ENCODE measurements at places on chromosomes 12 and 14.

GRCh38 chr12:11969437-11970154 is 101.1 kb upstream of the BCL2L14 start:
- no peak for DNase-seq

GRCh38 chr12:24266982-24267381 is 317.5 kb upstream of the SOX5 start:
- DNase-seq: no peak

- DNase-seq: no peak
Measured at GRCh38 chr14:101955695-101956161, 8.6 kb upstream of the DYNC1H1 start.

GRCh38 chr12:122688291-122688690 is 14.9 kb downstream of the HCAR2 start:
- DNase-seq: no peak

DNA sequence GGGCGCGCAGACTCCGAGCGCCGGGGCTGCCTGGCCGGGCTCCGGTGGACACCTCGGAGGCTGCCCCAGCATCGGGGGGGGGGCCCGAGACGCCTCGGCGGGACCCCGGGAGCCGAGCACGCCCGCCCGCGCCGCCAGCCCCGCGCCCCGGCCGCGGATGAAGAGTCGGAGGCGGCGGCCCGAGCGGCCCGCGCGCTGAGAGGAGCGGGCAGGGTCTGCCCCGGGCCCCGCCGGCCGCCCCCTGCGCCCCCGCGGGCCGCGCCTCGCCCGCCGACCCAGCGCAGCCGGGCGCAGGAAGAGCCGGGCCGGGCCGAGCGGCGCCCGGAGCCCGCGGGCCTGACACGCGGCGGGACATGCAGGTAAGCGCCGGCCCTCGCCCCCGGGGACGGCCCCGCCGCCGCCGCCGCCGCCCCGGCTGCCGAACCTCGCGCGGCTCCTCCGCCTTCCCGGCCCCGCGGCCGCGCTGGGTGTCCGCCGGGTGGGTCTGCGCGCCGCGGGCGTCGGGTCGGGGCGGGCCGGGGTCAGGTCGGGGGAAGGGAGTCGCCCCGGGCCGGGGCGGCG is 63.7 kb downstream of the FBXL14 start:
- DNase-seq: no peak

DNA sequence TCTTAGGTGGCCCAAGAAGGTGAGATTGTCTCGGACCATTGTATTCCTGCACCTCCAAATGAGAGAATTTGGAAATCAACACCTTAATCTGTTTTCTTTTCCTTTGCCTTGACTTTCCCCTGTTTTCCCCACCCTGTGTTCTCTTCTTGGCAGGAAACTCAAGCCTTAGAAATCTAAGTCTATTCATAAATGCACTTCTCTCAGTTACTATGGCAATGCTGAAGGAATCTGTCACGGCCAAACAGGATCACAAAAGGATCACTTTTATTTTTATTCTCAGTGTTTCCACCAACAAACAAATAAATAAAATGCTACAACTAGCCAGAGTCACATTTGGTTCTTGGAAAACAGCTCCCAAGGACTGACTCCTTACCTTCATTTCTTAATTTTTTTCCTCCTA is 270.5 kb downstream of the BCAT1 start:
- no peak for DNase-seq

DNA sequence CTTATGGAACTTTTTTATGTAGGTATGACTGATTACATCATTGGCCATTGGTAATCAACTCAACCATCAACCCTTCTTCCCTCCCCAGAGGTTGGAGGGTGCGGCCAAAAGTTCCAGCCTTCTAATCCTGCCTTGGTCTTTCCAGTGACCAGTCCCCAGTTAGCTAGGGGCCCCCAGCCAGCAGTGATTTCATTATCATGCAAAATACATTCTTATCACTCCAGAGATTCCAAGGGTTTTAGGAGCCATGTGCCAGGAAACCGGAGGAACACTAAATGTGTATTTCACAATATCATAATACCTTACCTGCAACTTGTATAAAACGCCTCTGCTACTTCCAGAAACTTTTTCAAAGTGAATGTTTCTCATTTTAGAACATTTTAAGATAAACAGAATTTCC is 181.5 kb upstream of the PELI2 start:
- no peak for DNase-seq

- DNase-seq: no peak
Measured at GRCh38 chr14:21073921-21074320, 3.8 kb downstream of the ARHGEF40 start.

DNA sequence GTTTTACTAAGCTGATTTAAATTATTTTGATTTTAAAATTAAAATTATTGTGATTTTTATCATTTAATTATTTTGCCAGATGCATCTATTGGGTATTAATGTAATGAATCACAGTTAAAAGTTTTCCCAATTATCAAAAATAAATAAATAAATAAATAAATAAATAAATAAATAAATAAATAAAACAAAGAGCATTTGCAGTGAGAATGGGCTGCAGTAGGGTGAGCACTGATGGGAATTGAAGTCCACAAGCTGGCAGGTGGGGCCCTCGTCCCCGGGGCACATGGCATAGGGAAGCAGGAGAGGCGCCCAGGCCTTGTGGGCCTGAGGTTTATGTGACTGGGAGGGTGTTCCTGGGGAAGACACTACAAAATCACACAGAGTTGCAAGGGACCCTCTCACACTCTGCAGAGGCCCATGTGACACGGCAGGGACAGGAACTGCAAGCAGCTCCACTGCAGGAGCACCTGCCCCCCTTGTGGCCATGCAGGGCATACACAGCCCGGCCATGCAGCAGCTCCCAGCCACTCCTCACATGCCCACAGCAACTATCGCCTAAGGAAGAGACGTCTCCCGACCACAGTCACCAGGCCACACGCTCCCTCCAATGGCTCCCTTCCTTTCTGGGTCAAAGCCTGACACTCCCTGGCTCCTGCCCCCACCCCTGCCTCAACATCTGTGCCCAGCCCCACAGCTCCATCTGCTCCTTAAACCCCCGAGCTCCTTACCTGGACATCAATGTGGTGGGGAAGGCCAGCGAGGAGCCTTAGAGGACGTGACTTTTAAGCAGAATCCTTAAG is 256.3 kb upstream of the SFSWAP start:
- DNase-seq: no peak

GRCh38 chr12:98416845-98417244 is 98.5 kb upstream of the TMPO start:
- DNase-seq: peak; percentile 22

- peak; percentile 67 for DNase-seq
Measured at GRCh38 chr12:6038160-6038559, 86.3 kb downstream of the VWF start.

GRCh38 chr12:15955281-15955680 is 44.1 kb downstream of the DERA start:
- no peak for DNase-seq

- no peak for DNase-seq
Measured at GRCh38 chr12:104802208-104802607, 155.9 kb downstream of the SLC41A2 start.

- no peak for DNase-seq
Measured at GRCh38 chr12:94706250-94706661, 55.9 kb upstream of the TMCC3 start.

DNA sequence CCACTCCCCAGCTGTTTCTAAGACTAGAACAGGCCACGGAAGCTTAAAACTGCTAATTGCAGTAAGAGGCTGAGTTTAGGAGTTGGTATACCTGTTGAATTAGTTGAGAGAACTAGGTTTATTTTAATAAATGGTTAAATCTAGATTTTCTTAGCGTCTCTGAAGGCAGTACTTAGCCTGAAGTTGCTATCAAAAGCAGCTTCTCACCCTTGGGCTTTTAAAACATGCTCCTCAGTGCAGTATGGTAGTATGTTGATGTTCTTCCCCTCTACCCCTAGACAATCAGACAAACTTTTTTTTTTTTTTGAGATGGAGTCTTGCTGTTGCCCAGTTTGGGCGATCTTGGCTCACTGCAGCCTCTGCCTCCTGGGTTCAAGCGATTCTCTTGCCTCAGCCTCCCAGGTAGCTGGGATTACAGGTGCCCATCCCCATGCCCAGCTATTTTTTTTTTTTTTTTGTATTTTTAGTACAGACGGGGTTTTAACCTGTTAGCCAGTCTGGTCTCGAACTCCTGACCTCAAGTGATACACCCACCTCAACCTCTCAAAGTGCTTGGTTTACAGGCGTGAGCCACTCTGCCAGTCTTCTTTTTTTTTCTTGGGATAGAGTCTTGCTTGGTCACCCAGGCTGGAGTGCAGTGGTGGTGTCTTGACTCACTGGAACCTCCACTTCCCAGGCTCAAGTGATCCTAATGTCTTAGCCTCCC is 6.8 kb downstream of the SRSF5 start:
- DNase-seq: peak; percentile 30

GRCh38 chr12:70049596-70050360 is 193.5 kb upstream of the CNOT2 start:
- DNase-seq: peak; percentile 85

GRCh38 chr12:124622764-124623163 is 55.4 kb upstream of the NCOR2 start:
- no peak for DNase-seq

DNA sequence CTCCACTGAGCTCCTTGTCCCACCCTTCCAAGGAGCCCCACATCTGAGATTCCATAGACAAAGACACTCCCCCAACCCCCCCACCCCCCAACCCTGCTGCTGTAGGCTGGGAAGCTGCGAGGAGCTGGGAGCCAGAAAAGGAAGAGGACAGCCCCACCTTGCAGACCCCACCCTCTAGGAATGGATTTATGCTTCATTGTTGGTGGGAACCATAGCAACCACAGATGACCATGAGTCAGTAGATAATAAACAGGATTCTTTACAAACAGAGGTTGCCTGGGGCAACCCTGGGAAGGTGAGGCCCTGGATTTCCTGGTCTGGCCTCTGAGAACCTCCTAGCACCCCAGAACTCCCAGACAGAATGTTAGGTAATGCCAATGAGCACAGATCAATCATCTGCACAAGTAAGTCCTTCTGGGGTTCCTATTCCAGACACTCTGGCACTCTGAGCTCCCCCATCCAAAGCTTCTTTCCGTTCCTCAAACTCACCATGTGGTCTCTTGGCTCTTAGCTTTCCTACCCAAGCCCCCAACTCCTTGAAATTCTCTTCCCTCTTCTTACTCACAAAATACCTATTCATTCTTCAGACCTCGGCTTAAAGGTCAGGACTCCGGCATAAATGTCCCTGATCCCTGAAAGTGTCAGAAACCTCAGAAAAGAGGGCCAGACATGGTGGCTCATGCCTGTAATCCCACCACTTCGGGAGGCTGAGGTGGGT is 15.2 kb upstream of the PLEKHG6 start:
- no peak for DNase-seq

- no peak for DNase-seq
Measured at GRCh38 chr14:75401361-75401760, 26.5 kb upstream of the JDP2 start.

DNA sequence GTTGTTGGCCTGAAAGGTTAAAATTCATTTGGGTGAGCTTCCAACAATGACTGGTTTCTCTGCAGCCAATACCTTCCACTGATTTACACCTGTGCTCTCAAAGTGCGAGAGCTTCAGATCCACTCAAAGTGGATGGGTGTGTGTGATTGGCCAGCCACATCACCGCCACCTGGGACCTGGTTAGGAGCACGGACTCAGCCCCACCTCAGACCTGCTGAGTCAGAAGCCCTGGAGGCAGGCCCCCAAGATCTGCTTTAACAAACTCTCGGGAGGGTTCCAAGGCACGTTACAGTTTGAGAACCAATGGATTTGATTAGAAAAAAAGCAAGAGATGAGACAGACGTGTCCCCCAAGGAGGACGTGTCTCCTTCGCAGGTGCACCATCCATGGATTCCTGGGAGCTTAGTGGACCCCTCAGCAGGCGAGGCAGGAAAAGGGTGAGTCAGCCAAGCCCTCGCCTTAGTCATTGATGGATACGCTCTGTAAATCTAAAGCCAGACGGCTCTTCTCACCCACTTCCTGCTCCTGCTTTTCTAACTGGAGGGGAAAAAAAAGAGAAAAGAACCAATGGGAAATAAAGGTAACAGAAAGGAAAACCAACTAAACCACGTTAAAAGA is 24.5 kb downstream of the FZD10 start:
- no peak for DNase-seq

GRCh38 chr14:68558096-68558495 is 234.8 kb downstream of the ZFP36L1 start:
- no peak for DNase-seq

- no peak for DNase-seq
Measured at GRCh38 chr14:22839159-22839779, 2.9 kb downstream of the MMP14 start.

DNA sequence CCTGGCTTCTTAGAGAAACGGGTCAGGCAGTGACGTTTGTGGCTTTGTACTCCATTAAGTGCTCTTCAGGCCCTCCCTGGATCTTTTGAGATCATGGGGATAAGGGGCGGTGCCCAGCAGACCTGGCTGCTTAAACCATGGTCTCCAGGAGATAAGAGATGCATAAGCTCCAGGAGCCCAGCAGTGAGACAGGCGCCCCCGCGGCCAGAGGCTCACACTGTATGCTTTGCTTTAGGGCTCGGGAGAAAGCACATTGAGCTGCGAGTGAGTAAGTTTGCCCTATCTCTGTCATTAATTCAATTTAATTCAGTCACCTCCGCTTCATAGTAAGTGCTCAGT is 359.5 kb downstream of the CACNA1C start:
- no peak for DNase-seq

DNA sequence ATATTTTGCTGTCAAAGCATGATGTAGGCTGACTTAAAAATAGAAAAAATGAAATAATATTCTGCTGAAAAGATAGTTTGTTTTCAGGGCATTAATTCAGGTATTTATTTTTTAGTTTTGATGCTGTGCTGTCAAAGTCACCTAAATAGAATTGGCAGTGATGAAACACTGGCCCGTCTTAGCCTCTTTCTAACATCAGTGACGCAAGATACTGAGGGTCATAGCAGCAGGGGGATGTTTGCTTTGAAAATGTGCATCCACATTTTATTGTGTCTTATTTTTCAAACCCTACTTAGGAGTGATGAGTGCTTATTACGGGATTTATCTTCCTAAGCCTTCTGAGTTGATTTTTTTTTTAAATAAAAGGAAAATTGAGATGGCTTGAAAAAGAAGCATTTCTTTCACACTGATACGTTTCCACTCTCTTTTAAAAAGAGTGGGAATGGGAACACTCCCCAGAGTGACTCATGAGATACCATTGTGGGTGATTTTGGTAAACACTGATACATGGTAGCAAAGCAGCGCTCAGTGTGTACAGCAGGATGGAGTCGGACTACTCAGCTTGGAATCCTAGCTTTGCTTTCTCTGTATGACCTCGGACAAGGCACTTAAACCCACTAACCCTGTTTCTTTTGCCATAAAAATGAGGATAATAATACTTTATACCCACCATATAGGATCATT is 290.8 kb downstream of the ERC1 start:
- no peak for DNase-seq

- DNase-seq: no peak
Measured at GRCh38 chr12:119797090-119797489, 80.0 kb downstream of the CIT start.

Measured in CD8-positive, alpha-beta T cell (primary cell).